Fibroblast of skin of left biceps (primary cell): ENCODE measurements at places on chromosomes 6 and 20.
A peak's percentile ranks its signal among the peaks of the same experiment; 100 is the strongest.

GRCh38 chr6:168834801-168835200 is 393.8 kb downstream of the SMOC2 start:
- no peak for DNase-seq

- DNase-seq: no peak
These were observed 6.6 kb downstream of the TDP2 start for GRCh38 chr6:24660105-24660504.

GRCh38 chr20:62580052-62580451 is 62.3 kb upstream of the SLCO4A1 start:
- DNase-seq: no peak

- no peak for DNase-seq
These were observed 9.4 kb upstream of the POU5F1 start for GRCh38 chr6:31179896-31180295.

DNA sequence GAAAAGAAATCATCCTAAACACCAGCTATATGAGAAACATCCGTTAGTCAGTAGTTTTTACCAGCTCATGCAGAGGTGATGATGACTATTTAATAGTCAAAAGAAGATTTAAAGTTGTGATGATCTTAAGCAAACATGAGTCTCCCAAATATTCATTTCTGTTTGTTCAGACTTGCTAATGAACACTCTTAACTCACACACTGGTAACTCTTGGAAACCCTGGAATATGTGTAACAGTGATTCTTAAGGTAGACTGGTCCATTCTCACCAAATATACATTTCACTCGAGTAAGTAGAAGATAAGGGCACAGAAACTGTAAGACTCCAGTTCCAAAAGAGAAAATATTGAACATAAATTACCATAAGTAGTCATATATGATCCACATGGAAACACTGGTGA is 29.1 kb downstream of the RSPO3 start:
- DNase-seq: no peak

DNA sequence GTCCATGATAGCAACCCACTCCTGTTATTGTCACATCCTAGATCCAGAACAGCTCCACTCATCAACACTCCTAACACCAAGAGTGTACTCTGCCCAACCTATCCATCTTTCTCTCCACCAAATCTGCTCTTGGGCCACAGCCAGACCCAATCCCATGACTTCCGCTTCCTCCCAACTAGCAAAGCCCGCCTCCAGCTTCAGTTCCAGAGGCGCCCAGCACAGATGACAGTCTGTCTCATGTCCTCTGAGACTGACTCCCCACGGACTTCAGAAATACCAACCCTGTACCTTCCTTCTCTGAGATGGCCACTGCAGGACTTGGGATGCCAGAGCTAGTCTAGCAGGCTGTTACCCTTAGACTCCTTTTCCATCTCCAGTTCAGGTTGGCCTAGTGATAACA is 48.6 kb downstream of the DTNBP1 start:
- no peak for DNase-seq

GRCh38 chr20:20785226-20785625 is 72.8 kb upstream of the RALGAPA2 start:
- no peak for DNase-seq

GRCh38 chr20:57693002-57693582 is 16.7 kb downstream of the PMEPA1 start:
- no peak for DNase-seq

DNA sequence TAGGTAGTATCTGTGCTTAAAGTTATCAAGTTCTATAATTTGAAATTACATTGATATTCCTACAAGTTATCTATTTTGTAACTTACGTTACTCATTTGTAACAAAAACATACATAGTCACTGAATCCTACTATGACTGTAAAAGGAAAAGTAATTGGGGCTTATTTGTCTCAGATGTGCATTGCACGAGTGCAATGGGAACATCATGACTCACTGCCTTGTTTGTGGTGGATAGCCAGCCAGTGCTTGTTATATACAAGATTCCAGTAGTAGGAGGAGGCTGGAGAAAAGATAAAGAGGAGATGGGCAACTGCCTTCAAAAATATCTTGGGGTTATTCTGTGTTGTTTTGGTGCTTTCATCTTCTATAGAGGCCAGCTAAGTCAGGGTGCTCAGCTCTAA is 164.1 kb downstream of the RNF144B start:
- DNase-seq: peak; percentile 22

DNA sequence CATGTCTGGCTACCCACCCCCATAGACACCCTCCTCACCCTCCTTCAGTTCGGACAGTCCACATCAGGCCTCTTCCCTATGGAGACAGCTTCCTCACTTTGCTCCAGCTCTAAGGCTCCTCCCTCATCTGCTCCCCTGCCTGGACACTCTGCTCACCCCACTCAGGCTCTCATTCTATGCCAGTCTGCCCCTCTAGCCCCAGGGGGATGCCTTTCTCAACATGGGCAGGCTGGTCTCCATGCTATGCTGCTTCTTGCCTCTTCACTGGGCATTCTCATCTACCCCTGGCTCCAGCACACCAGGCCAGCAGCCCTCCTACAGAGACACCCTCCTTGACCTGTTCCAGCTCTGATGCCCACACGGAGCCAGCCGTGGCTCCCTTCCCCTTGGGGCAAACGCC is at the start of gene WFDC8:
Gene WFDC8, minus strand, starts transcription at position 101 of the 400 bp plus-strand sequence. Its CDS starts 37 bp downstream, at position 64.
- no peak for DNase-seq

DNA sequence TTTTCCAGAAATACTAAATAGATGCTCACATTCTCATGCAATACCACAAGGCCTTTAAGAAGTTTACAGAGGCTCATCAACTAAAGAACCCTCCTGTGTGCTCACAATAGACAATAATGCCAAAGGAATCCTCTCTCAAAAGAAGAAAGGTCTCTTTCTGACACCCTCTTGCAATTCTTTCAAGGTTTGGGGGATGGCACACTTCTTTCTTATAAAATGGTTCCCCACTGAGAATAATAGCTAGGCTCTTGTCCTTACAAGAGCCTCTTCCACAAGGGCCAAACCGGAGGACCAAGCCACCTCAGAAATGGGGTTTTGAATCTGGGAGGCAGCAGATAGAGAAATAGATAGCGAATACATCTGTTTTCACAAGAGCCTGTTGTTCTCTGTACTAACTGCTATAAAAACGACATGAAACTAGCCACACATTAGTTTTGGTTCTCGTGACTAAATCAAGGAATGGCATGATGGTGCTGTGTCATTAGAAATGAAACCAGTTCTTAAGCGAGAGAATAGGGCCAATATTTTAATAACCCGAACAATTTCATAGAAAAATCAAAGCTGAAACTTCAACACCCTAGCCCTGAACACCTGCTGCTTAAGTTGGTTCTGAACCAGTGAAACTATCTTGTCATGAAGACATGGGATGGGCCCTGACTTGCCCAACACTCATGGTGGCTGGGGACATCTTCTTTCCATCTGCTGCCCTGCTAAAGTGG is 81.1 kb downstream of the PRDM1 start:
- DNase-seq: no peak

GRCh38 chr6:112660626-112661025 is 313.5 kb downstream of the RFPL4B start:
- no peak for DNase-seq

DNA sequence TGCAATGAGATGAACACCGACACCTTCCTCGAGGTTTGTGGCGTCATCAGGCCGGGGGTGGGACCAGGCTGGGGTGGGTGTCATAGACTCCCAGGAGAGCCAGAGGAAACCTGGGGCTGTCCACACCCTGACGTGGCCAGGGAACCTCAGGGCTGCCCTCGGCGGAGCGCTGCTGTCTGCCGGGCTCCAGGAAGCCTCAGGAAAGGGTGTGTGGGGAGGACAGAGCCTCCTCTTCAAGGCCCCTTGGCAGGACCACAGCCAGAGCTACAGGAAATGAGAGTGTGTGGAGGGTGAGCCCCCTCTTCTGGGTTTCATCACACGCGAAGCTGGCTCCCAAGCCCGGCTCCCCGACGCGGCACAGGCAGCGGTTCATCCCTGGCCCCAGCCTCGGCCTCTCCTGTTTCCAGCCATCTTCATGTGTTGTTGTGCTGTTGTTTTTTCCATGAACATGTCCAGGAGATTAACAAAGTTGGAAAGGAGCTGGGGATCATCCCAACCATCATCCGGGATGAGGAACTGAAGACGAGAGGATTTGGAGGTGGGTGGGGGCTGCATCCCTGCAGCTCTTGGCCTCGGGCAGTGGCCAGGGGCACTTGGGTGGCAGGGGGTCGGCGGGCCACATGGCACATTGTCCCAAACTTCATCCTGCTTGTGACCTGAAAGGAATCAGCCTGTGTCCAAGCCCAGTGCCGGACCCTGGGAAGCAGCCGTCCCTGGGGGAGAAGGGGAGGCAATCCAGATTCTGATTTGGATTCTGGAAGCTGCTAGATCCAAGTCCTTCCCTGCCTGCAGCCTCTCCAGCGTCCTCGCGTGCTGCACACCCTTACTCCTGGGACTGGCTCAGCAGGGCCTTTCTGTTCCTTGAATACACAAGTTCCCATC is 6.4 kb downstream of the NPEPL1 start:
- no peak for DNase-seq

GRCh38 chr20:37192137-37192854 is 12.9 kb upstream of the MROH8 start:
- peak; percentile 60 for DNase-seq

DNA sequence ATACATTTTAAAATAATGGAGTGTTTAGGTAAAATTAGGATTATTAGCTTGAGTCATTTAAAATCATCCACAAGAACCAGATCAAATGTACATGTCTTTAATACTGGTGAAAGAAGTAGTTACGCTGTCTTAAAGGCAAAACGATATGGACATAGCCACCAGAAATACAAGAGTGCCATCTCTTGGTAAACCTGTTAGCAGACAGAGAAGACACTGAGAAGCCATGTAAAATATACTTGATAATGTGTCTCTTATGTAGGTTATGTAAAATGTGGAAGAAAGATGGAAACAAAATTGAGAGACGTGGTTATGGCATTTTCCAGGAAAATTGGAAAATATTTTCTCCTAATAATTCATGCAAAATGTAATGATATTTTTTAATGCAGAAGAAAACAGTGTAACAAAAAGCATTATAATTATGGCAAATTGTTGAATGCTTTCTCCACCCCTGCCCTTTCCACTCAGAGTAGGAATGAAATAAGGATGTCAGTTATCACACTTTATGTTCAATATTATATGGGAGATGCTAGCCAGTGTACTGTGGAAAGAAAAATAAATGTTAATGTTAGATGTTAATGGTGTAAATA is 12.2 kb upstream of the SLC17A2 start:
- DNase-seq: peak; percentile 1

GRCh38 chr6:158831571-158831970 is 12.4 kb upstream of the EZR start:
- DNase-seq: no peak

GRCh38 chr20:45833030-45833882 is at the start of gene SNX21:
SNX21 (plus strand) TSS chr20:45833799; CDS start chr20:45833920, 121 bp downstream.
- peak; percentile 73 for DNase-seq

DNA sequence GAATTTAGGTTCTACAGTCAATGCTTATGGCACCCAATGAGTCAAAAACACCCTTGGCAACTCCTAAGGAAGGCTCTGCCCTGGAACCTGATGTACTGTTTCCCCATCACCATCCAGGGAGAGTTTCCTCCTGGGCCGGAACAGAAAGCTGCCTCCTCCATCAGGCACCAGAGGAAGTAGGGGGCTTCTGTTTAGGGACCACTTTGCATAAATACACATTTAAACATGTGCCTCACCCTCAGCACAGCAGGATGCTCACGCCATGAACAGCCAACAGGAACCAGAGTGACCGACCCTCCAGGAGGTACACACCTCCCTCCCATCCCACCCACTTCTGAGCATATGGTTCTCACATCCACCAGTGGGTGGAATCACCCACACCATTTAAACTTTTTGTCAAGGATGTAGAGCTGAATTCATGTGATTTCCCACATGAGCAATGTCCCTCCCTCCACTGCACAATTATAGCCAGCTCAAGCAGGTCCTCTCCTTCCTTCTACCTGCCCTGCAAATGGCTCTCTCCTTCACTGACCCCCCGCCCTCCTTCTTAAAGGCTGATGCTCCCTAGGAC is 14.8 kb downstream of the DDRGK1 start:
- no peak for DNase-seq

DNA sequence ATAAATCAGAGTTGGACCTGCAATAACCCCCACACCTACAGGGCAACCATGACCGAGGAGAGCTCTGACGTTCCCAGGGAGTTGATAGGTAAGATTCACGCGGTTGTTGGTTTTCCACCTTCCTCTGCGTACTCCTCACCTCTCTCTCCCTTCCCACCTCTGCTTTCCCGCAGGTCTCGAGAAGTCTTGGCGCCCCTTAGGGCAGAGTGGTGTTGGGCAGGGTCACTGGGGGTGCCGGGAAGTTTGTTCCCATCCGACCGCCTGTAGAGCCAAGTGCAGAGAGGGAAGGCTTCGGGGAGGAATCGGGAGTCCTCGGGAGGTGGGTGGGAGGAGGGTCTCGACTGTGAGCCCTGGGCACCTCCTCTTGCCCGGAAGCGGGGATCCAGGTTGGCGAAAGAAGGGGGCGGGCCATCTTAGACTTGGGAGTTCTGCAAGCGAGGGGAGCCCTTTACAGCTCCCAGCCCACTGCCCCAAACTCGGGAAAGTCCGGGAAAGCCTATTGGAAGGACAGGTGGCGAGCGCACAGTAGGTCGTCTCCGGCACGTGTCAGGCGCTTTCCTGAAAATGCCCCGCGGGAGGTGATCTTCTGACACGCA is 672 bp downstream of the CARMIL1 start:
- no peak for DNase-seq

DNA sequence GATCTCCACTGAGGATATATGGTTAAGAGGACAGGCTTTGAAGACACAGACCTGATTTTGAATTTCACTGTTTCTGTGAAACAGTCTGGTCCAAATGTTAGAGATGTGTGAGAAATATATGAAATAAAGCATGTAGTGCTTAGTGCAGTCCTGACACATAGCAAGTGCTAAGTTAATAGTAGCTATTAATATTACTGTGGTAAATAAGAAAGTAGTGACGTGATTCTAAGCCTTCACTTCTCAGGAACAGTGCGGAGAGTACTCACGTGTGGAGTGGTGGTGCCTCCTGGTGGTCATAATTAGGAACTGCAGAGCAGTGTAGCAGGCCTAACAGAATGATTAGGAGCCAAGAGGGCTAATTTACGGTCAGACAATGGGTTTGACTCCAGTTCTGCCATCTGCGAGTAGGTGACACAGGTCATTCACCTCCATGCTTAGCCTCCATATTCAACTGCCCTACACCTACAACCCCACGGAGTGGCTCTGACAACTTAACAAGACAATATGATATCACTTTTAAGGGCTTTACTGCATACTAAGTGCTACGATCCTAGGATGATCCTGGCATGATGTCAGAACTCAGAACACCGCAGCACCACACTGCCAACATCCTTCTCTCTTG is 106.2 kb downstream of the JPH2 start:
- DNase-seq: no peak

- DNase-seq: no peak
These were observed 17.9 kb downstream of the TLDC2 start for GRCh38 chr20:36893801-36894200.

GRCh38 chr6:35474131-35474941 is 6.1 kb downstream of the RPL10A start:
- no peak for DNase-seq

- DNase-seq: no peak
These were observed 868.9 kb downstream of the PHF3 start for GRCh38 chr6:64504503-64504902.
